ENCODE measurements at places on chromosomes 6 and 20.

GRCh38 chr6:25866011-25866410, 8.0 kb downstream of the SLC17A3 start:
- DNase-seq, result peak; percentile 65

DNA sequence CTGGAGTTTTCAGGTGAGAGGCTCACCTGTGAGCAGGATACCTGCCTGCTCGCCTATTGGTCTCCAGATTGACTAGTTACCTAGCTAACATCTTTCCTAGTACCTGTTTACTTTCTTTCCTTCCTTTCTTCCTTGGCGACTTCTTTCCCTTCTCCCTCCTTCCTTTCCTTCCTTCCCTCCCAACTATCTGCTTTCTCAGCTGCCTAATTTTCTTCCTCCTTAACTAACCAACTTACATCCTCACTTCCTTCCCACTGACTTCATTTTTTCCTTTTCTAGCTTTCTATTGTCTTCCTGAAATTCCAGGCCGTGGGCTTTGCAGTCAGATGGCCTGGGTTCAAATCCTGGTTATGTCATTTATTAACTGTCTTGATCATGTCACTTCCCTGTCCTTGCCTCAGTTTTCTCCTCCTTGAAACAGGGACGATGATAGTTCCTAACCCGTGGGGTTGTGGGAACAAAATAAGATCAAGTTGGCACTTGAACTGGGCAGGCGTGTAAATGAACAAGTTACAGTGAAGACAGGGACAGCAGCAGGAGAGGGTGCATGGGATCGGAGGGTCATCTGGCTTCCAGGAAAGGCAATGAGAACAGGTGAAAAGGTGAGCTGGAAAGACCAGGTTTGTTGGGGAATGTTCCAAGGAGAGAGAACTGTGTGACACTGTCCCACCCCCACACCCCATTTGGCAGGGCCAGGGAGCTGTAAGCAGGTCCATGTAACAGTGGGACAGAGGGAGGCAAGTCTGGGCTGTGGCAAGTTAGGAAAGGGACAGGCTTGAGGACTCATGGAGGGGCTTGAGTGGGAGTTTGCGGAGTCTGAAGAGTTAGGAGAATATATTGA, 540 bp downstream of the SGK2 start:
- DNase-seq, result no peak

GRCh38 chr20:13626724-13627123, 12.0 kb downstream of the TASP1 start:
- DNase-seq, result no peak

GRCh38 chr6:141653590-141653989, 479.1 kb upstream of the GJE1 start:
- DNase-seq, result no peak

DNA sequence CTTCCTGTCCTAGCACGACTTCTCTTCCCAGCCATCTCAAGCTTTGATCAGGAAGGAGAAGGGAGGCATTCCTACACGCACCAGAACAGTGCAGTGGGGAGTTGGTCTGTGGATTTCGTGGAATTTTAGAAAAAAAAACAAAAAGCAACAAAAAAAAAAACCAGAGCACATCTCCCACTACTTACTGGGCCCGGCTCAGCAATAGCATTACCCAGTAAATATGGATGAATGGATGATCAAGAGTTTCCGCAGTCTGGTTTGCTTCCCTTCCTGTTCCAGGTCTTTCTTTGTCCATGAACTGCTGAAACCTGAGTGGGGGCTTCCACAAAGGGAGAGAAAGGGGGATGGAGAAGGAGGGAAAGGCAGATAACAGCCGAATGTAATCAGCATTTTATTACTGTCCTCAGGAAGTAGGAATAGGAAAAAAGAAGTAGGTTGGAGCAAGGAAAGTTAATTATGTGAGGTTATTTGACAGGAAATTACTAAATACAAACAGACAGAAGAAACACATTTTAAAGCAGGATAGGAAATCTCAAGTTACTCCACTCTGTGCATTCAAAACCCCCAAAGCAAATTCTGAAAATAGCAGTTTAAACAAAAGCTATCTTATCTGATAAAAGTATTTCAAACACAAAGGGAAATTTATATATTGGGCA, 349.0 kb downstream of the PRL start:
- no peak for DNase-seq

GRCh38 chr6:31068669-31069340, 43.6 kb downstream of the C6orf15 start:
- peak; percentile 59 for DNase-seq

DNA sequence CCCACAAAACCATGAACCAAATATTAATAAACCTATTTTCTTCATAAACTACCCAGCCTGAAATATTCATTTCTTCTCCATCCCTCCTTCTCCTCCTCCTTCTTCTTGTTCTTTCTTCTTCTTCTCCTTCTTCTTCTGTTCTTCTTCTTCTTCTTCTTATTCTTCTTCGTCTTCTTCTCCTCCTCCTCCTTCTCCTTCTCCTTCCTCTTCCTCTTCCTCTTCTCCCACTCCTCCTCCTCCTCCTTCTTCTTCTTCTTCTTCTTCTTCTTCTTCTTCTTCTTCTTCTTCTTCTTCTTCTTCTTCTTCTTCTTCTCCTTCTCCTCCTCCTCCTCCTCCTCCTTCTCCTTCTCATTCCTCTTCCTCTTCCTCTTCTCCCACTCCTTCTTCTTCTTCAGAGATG, 5.0 kb upstream of the TMEM74B start:
- DNase-seq, result no peak

- DNase-seq, result no peak
Measured at GRCh38 chr20:653590-654416, 803 bp upstream of the SRXN1 start.

DNA sequence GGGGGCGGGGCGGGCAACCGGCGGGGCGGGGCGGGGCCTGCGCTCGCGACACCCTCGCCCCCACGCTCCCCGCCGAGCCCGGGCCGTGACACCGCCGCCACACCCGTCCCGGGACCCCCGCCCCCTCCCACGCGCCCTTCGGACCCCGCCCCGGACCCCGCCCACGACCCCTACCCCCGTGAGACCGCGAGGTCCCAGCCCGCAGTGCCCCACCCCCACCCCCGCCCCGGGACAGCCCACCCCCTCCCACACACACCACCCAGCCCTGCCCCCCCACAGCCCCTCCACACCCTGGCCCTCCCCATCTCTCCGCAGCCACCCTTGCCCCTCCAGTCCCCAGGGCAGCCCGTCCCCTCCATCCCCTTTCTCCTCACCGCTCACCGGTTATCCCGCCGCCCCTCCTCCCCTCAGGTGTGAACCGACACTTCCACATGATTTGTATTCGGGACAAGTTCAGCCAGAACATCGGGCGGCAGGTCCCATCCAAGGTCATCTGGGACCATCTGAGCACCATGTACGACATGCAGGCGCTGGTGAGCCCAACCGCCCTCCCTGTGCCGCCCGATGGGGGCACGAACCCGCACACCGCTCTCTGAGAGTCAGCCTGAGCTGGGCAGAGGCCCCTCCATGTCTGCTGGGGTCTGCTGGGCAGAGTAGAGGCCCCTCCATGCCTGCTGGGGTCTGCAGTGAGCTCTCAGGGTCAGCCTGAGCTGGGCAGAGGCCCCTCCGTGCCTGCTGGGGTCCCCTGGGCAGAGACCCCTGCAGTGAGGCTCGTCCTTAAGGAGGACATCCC, 622 bp downstream of the MRGBP start:
- no peak for DNase-seq

DNA sequence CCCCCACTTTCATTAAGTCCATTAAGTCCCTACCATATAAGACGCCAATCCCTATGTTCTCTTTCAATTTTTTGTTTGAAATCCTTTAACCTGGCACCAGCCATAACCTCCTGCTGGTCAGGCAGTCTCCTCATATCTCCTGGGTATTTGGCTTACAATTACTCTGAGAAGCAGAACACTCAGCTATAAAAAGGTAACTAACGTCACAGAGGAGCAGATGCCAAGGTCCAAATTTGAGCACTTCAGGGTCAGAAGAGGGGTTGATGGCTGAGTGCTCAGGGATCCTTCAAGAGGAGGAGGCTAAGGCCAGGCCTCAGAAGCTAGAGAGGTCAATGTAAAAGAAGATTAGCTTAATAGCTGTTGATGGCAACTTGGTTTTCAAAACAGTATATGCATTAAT, 22.3 kb upstream of the RCAN2 start:
- no peak for DNase-seq

- DNase-seq, result no peak
Measured at GRCh38 chr6:128319946-128320345, 200.5 kb downstream of the PTPRK start.

GRCh38 chr20:17806739-17807441, 107.1 kb downstream of the BANF2 start:
- DNase-seq, result no peak

- DNase-seq, result no peak
Measured at GRCh38 chr6:16324184-16324583, 85.8 kb downstream of the GMPR start.

GRCh38 chr6:168232989-168233874, 86.3 kb downstream of the DACT2 start:
- DNase-seq, result no peak

GRCh38 chr6:15588971-15589634, 73.7 kb downstream of the DTNBP1 start:
- DNase-seq, result no peak

All from CD4-positive, alpha-beta T cell treated with Interferon alpha-2 for 1 hour (primary cell).